ENCODE measurements at places on chromosomes 7 and 10. TPM values are rescaled to one million over a fixed set of nuclear protein-coding genes. Genes with fewer than 3 reads are reported as not detected.

Gene FXYD4
- not detected for total RNA-seq

Gene TMEM140
- not detected for total RNA-seq

Gene SUN3
- not detected for total RNA-seq

Gene RNF32
- total RNA-seq = 1.7 TPM

Gene OGDHL
- total RNA-seq = 1.7 TPM

Gene WAPL
- total RNA-seq = 29.3 TPM

Gene WAC
- total RNA-seq = 122 TPM

Gene CCDC3
- total RNA-seq = 15.0 TPM

Gene NOD1
- total RNA-seq = 7.2 TPM

Gene OPN4
- not detected for total RNA-seq
